ENCODE measurements at places on chromosomes 2 and 18. TPM values are rescaled to one million over a fixed set of nuclear protein-coding genes. Genes with fewer than 3 reads are reported as not detected.

POLR1B gene
- 3.3 TPM for polyA plus RNA-seq

AQP12B gene
- polyA plus RNA-seq: not detected

CCL20 gene
- polyA plus RNA-seq: 1.1 TPM

NYAP2 gene
- polyA plus RNA-seq: not detected

NOL4 gene
- polyA plus RNA-seq: 0.06 TPM

GRCh38 chr2:68745006-68745405 lies 10.4 kb downstream of the ARHGAP25 start:
- H3K27me3 ChIP-seq: no peaks in the 10 kb centered on the region
- no peaks in the 10 kb centered on the region for H3K36me3 ChIP-seq
- H3K4me3 ChIP-seq: no peak overlapping the region
- no peaks in the 10 kb centered on the region for H3K4me1 ChIP-seq

- peaks cover 3% of the 10 kb centered on the region for H3K4me1 ChIP-seq
- H3K27me3 ChIP-seq: no peaks in the 10 kb centered on the region
- no peaks in the 10 kb centered on the region for H3K36me3 ChIP-seq
- H3K27ac ChIP-seq: no peak overlapping the region
- no peak overlapping the region for H3K4me3 ChIP-seq
Observed at GRCh38 chr2:103789381-103790095, 1027.7 kb downstream of the TMEM182 start.

- no peak overlapping the region for H3K27ac ChIP-seq
- no peak for DNase-seq
- no peaks in the 10 kb centered on the region for H3K4me1 ChIP-seq
- no peaks in the 10 kb centered on the region for H3K36me3 ChIP-seq
Observed at GRCh38 chr2:105446501-105446900, 47.6 kb upstream of the FHL2 start.

GRCh38 chr18:79798999-79799370 lies 1.2 kb downstream of the KCNG2 start:
- peaks cover 5% of the 10 kb centered on the region for H3K4me1 ChIP-seq
- no peak overlapping the region for H3K27ac ChIP-seq
- peak overlapping the region; percentile 42 for H3K4me3 ChIP-seq
- peaks cover 53% of the 10 kb centered on the region for H3K27me3 ChIP-seq
- no peaks in the 10 kb centered on the region for H3K36me3 ChIP-seq

GRCh38 chr18:80244167-80244566 lies 3.1 kb downstream of the PARD6G start:
- no peak overlapping the region for H3K4me3 ChIP-seq
- no peaks in the 10 kb centered on the region for H3K4me1 ChIP-seq
- no peak overlapping the region for H3K27ac ChIP-seq
- H3K27me3 ChIP-seq: no peaks in the 10 kb centered on the region

DNA sequence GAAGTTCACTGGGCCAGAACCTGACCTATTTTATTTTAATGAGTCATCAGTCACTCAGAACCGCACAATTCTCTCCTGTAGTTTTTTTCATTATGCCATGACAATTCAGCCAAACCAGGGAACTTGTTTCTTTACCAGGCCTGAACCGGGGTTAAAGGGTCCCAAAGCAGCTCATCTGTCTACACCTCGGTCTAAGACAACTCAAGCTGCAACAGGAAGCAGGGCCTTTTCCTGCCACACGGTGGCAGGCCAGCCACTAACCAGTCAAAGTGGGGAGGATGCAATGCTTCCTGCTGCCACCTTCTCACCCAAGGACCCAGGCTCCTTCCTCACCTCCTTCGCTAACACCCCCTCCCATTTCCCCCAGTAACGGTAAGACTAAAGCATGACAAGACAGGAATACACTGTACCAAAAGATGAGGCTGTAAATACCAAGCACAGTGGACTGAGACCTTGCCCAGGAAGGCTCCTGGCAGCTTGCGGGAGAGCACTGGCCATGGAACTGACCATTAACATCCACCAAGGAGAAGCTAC lies 56.7 kb upstream of the ACKR3 start:
- DNase-seq: peak; percentile 55
- no peak overlapping the region for H3K4me3 ChIP-seq
- H3K4me1 ChIP-seq: no peaks in the 10 kb centered on the region
- no peaks in the 10 kb centered on the region for H3K36me3 ChIP-seq

- H3K27ac ChIP-seq: no peak overlapping the region
- DNase-seq: no peak
- no peaks in the 10 kb centered on the region for H3K36me3 ChIP-seq
- H3K4me1 ChIP-seq: peaks cover 25% of the 10 kb centered on the region
- H3K4me3 ChIP-seq: peak overlapping the region; percentile 27
Observed at GRCh38 chr2:218985325-218986091, 524 bp upstream of the FEV start.

GRCh38 chr2:234146087-234146826 lies 95.8 kb downstream of the SPP2 start:
- no peak overlapping the region for H3K4me3 ChIP-seq
- peaks cover 6% of the 10 kb centered on the region for H3K4me1 ChIP-seq
- no peak for DNase-seq
- H3K27me3 ChIP-seq: no peaks in the 10 kb centered on the region
- no peaks in the 10 kb centered on the region for H3K36me3 ChIP-seq
- H3K27ac ChIP-seq: no peak overlapping the region

DNA sequence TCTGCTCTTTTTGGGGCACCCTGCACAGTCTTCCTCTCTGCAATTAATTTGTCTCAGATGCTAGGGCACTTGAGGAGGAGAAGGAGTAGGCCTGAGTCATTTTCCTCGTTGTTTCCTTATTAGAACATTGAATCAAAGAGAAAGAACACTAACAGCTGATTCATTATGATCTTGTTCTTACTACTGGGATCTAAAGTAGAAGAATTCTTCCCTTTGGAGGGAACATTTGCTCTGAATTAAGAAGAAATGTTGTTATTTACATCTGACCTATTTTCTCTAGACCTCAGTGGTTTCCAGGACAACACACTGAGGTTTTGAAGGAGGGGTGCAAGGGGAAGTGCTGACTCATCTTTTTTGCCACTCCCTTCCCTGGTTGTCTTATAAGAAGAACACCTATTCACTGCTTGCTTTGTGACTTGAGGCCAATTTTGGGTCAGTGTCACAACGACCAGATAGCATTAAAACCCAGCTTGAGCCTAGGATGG lies 24.3 kb upstream of the STAT1 start:
- no peaks in the 10 kb centered on the region for H3K4me1 ChIP-seq
- no peak overlapping the region for H3K27ac ChIP-seq
- H3K4me3 ChIP-seq: no peak overlapping the region
- H3K27me3 ChIP-seq: no peaks in the 10 kb centered on the region

DNA sequence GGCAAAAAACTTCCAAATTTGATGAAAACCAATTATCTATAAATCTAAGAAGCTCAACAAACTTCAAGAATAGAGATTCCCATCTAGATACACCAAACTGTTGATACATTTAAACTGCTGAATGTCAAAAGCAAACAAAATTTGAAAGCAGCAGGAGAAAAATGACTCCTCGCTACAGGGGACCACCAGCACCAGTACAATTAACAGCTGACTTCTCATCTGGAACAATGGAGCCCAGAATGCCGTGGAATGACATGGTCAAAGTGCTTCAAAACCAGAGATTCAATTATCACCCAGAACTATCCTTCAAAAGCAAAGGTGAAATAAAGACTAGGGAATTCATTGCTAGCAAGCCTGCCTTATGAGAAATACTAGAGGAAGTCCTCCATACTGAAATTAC lies 11.6 kb downstream of the SRSF7 start:
- H3K27ac ChIP-seq: no peak overlapping the region
- H3K36me3 ChIP-seq: peaks cover 4% of the 10 kb centered on the region
- no peaks in the 10 kb centered on the region for H3K27me3 ChIP-seq
- peaks cover 8% of the 10 kb centered on the region for H3K4me1 ChIP-seq

DNA sequence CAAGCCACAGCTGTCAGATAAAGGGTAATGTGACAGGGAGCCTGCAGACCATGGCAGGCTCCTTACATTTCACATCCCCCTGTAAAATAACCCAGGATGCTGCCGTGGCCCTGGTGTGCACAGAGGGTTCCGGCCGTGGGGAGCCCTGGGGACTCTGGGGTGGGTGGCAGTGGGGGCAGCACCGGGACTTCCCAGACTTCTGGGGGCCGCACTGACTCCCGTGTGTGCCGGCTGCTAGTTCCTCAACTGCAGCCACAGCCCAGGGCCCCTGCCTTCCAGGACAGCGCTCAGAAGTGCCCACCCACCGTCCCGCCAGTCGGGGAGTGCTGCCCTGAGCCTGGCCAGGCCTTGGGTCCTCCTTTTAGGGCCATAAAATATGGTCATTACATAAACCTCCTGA lies 56.5 kb downstream of the CIB4 start:
- H3K4me3 ChIP-seq: no peak overlapping the region
- H3K36me3 ChIP-seq: no peaks in the 10 kb centered on the region
- H3K27ac ChIP-seq: no peak overlapping the region
- no peaks in the 10 kb centered on the region for H3K4me1 ChIP-seq

Data from heart left ventricle (tissue), 16 donors.